ENCODE measurements at places on chromosomes 7 and 10.
A peak's percentile ranks its signal among the peaks of the same experiment; 100 is the strongest.

GRCh38 chr7:154853727-154854095 lies 149.2 kb downstream of the PAXIP1 start:
- no peak for DNase-seq

DNA sequence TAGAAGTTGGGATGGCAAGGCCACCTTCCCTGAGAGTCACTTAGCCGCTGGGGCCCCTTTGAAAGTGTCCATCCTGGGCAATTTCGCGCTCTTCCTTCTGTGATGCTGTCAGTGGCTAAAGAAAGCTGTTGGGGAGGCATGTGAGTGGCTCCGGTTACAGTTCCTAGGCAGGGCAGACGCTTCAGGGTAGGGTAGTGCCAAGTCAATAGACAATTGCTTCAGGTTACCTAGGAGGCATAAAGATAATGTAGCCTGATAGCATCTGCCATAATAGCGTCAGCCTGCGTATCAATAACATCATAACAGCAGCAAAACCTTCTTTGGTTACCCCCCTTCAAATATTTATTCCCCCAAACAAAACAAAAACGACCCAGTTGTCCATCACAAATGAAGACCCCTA lies at the start of gene FAM107B:
FAM107B (minus strand) TSS at position 101 of the 400 bp plus-strand sequence. CDS start 234 bp downstream, outside the sequence.
- DNase-seq = no peak

GRCh38 chr10:132136689-132137088 lies 50.1 kb upstream of the DPYSL4 start:
- DNase-seq = no peak

DNA sequence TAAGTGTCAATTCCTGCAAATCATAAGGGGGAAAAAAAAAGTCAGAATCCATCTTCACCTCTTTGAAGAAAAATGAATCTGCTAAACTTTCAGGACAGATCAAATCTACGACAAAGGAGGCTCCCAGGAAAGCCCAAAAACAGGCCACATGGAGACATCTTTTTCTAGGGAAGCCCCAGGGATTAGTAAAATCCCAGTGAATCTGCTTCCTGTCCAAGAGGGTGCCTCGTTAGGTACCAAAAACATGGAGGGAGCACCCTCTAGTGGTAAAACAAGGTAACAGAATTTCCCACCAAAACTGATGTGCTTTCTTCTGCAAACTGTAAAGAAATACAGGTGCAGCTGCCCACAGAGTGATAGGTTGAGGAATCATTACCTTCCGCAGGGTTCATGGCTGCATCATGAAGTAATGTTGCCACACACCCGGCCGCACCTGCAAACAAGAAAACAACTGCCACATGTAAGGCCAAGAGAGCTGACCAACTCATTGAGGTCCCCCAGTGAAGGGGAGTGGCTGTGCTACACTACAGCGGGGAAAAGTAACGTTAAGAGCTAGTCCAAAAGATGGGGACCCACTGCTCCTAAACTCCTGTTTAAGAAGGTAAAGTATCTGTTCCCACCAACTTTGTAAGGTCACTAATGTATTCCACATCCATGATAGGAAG lies 7.9 kb downstream of the SLC25A28 start:
- peak; percentile 75 for DNase-seq

DNA sequence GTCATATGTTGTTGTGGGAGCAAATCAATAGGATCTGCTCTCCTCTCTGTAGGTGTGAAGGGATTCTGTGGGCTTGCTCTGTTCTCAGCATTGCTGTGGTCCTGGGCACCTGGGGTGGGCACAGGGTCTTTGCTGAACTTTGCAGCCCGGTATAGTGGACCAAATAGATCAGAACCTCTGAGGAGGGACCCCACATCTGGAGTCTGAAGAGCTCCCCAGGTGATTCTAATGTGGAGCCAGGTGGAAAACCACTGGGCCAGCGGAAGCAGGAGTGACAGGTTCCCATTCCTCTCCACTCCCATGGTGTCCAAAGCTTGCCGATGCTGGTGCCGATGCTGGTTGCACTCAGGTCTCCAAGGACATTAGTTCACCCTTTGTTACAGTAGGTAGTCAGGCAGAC lies 257.2 kb downstream of the GLRX3 start:
- no peak for DNase-seq

DNA sequence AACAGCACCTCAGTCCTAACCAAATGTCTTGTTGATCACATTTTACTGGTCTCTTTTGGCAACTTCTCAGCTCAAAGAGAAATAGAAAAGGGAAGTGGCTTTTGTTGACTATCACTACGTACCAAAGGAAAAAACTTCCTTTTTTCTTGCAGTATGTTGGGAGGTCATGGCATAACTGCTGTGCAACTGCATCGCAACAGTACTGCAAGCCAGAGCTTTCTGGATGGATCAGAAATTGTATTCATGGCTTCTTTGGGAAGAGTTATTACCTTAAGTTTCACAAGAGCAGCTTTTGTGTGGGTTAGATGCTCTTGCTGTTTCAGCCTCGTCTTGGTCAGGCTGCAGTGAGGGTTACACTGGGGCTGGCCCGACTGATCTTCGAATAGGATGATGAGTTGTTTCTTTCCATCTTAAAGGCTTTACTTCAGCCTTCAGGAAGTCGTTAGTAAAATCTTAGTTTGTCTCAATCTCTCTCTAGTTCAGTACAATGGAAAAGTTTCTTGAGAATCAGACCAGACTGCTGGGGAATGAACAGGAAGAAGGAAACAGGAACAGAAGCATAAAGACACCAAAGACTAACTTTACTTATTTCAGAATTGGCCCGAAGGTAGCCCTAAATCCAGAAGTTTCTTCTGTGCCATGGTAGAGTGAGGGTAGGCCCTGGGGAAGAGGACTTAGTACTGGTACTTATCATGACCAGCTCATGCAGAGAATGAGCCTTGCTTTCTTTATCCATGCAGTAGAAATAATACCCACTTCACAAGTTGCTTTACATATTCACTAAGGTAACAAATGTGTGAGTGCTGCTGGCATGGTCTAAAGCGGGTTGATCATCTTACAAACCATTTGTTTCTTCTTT lies 153.6 kb downstream of the CELF2 start:
- DNase-seq = peak; percentile 20

DNA sequence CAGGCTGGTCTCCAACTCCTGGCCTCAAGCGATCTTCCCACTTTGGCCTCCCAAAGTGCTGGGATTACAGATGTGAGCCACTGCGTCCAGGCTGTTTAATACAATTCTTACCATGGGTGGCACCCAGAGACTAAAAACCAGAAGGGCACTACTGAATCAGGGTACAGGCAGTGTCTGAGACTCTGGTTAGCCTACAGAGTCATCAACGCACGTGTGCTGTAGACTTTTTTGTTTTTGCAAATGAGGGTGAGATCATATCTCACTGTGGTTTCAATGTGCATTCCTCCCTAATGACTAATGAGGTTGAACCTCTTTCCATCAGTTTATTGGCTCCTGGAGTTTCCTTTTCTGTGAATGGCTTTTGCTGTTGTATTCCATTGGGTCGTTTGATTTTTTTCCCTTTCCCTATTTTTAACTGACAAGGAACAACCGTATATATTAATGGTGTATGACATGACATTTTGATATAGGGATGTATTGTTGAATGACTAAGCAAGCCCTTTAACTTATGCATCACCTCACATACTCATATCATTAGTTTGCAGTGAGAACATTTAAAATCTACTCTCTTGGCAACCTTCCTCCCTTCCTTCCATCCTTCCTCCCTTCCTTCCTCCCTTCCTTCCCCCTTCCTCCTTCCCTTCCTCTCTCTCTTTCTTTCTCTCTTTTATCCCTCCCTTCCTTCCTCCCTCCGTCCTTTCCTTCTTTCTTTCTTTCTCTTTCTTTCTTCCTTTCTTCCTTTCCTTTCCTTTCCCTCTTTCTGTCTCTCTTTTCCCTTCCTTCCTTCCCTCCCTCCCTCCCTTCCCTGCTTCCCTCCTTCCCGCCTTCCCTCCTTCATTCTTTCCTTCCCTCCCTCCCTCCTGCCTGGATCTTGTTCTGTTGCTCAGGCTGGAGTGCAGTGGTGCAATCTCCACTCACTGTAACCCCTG lies 9.3 kb upstream of the TMEM270 start:
- peak; percentile 89 for DNase-seq

DNA sequence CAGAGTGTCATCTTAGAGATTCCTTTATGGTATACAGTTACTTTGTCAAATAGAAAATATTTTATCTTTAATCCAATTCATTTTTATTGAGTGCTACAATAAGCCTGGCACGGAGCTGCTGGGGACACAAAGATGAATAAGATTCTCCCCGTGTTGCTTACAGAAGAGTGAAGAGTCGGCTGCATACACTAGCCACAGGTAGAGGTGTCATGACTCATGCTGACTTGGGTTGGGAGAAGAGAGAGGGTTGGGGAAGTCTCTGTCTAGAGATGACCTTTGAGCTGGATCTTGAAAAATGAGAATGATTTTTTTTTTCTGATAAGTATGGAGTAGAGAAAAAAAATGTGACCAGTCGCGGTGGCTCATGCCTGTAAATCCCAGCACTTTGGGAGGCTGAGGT lies 289.9 kb upstream of the CELF2 start:
- DNase-seq = no peak

DNA sequence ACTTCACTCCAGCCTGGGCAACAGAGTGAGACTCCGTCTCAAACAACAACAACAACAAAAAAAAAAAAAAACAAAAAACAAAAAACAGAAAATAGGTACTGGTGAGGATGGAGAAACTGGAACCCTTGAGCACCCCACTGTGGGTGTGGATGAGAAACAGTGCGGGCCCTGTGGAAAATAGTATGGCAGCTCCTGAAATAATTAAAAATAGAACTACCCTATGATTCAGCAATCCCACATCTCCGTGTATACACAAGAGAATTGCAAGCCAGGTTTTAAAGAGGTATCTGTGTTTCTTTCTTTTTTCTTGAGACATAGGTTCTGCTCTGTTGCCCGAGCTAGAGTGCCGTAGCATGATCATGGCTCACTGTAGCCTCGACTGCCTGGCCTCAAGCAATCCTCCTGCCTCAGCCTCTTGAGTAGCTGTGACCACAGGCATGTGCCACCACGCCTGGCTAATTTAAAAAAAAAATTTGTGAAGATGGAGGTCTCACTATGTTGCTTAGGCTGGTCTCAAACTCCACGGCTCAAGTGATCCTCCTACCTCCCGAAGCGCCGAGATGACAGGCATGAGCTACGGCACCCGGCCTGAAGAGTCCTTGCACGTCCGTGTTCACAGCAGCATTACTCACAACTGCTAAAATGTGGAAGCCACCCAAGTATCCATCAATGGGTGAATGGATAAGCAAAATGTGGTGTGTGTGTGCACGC lies 39.5 kb downstream of the EBF3 start:
- DNase-seq = no peak

DNA sequence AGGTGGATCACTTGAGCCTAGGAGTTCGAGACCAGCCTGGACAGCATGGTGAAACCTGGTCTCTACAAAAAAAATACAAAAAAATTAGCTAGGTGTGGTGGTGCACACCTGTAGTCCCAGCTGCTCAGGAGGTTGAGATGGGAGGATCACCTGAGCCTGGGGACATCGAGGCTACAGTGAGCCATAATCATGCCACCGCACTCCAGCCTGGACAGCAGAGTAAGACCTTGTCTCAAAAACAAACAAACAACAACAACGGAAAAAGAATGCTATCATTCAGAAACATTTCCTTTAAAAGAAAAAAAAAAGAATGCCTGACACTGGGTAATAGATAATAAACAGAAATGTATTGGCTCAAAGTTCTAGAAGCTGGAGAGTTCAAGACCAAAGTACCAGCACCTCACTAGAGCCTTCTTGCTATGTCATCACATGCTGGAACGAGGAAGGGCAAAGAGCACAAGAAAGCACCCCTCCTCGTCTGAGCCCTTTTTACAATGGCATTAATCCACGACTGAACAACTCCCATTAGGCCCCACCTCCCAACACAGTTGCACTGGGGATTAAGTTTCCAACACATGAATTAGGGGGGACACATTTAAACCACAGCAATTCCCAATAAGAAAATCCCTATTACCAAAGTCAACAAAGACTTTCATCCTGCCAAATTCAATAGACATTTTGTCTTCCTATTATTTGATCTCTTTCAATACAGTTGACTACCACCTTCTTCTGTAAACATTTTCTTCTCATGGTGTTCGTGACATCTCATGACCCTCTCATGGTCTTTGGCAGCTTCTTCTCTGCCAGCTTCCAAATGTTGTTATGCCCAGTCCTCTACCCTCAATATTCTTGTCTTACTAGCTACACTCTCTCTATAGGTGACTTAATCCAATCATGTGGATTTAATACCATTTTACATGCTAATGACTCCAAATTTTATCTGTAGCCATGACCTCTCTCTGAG lies 20.0 kb downstream of the AKR1D1 start:
- no peak for DNase-seq

- peak; percentile 35 for DNase-seq
Measured at GRCh38 chr7:131225619-131226513, 101.8 kb upstream of the MKLN1 start.

- peak; percentile 71 for DNase-seq
Measured at GRCh38 chr10:120131183-120131582, 238.7 kb downstream of the SEC23IP start.

DNA sequence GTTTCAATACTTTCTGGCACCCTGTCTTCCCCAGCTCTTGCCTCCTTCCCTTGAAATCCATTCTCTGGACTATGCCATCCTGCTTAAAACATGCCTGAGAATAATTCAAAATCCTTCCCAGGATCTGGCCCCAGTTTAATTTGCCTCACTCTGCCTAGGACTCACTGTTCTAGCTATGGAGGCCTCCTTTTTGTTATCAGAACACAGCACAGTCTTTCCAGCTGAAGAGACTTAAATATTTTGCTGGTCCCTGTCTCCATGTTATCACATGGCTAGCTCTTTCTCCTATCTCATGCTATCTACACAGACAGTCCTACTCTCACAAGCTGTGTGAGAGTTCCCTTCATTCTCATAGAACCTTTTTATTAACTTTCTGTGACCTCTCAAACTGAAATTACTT lies 194.8 kb downstream of the RNLS start:
- no peak for DNase-seq

DNA sequence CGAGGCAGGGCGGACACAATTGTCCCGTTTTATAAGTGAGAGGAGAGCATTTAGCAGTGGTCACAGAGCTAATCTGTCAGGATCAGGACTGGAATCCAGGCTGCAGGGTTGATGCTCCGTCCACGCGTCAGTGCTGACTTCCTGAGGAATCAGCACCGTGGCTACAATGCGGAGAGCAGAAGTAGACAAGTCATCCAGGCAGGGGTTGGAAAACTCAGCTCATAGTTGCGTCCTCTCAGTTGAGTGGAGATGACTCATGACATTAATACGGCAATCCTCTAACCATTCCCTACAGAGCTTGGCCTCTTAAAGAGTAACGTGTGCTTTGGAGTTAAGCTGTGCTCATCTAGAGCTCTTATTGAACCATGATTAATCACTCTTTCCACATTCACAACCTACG lies 17.1 kb upstream of the HTR5A start:
- DNase-seq = no peak

GRCh38 chr7:539731-540411 lies 20.2 kb upstream of the PDGFA start:
- DNase-seq = peak; percentile 79

Data from umbilical cord (tissue), 2 donors.